ENCODE measurements at places on chromosomes 7 and 10.

DNA sequence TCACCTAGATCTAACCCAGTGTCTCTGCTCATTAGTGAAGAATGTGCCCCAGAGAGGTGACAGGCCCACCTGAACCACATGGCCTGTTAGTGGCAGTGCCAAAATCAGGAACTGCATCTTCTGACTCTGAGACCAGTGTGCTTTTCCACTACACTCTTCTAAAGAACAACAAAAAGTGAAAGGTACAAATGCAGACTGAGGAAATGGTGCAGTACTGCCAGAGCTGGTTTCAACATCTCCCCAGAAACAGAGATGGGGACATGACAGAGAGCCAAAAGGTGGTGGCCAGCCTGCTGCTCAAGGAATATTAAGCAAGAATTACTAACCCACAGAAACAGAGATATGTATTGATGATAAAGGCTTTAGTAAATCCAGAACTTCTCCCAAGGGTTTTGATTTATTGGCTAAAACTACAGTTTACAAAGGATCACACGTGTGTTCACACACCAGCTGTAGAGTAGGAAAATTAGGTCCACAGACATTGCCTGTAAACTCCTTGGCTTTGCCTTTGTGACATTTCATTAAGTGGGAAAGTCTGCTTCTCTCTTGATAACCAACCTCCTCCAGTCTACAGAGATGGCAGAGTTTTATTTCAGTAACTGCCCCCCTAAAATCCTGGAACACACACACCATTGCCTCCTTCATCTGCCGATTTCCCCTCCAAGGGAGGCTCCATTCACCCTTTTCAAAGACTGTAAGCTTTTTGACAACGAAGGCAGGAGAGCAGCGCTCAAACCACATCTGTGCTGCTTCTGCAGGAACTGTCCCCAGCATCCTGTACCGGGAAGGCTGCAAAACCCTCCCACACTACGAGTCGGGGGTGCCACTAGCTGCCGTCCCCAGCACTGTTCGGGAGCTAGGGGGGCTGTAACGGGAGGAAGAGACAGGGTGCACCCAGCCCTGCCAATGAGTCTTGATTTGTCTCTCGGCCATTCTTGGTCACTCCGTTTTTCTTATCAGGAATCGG is 29.8 kb downstream of the GSDME start:
- no peak for DNase-seq
- no peaks in the 10 kb centered on the region for H3K36me3 ChIP-seq
- peaks cover 49% of the 10 kb centered on the region for H3K27me3 ChIP-seq
- H3K4me3 ChIP-seq: no peak overlapping the region
- peaks cover 5% of the 10 kb centered on the region for H3K4me1 ChIP-seq

GRCh38 chr10:116752969-116753665 is 10.8 kb upstream of the HSPA12A start:
- no peaks in the 10 kb centered on the region for H3K36me3 ChIP-seq
- no peak overlapping the region for H3K27ac ChIP-seq
- no peak overlapping the region for H3K4me3 ChIP-seq
- H3K27me3 ChIP-seq: peaks cover 14% of the 10 kb centered on the region

- H3K36me3 ChIP-seq: no peaks in the 10 kb centered on the region
- no peak overlapping the region for H3K27ac ChIP-seq
- peak; percentile 16 for DNase-seq
- peaks cover 4% of the 10 kb centered on the region for H3K4me1 ChIP-seq
- no peak overlapping the region for H3K4me3 ChIP-seq
Measured at GRCh38 chr10:95445837-95446486, 115.2 kb downstream of the SORBS1 start.

GRCh38 chr10:94991243-94991888 is 52.9 kb downstream of the CYP2C9 start:
- no peak for DNase-seq
- H3K4me3 ChIP-seq: no peak overlapping the region
- H3K27ac ChIP-seq: no peak overlapping the region
- no peaks in the 10 kb centered on the region for H3K4me1 ChIP-seq
- no peaks in the 10 kb centered on the region for H3K36me3 ChIP-seq

DNA sequence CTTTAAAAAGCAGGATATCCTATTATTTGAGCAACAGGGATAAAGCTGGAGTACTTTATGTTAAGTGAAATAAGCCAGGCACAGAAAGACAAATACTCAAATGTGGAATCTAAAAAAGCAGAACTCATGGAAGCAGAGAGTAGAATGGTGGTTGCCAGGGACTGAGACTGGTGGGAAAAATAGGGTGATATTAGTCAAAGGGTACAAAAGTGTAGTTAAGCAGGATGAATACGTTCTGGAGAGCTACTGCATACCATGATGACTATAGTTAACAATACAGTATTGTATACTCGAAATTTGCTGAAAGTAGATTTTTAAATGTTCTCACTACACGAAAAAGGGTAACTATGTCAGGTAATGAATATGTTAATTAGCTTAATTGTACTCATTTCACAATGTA is 125.5 kb upstream of the VSTM2A start:
- no peak for DNase-seq
- H3K27ac ChIP-seq: no peak overlapping the region
- H3K36me3 ChIP-seq: no peaks in the 10 kb centered on the region
- H3K27me3 ChIP-seq: no peaks in the 10 kb centered on the region

DNA sequence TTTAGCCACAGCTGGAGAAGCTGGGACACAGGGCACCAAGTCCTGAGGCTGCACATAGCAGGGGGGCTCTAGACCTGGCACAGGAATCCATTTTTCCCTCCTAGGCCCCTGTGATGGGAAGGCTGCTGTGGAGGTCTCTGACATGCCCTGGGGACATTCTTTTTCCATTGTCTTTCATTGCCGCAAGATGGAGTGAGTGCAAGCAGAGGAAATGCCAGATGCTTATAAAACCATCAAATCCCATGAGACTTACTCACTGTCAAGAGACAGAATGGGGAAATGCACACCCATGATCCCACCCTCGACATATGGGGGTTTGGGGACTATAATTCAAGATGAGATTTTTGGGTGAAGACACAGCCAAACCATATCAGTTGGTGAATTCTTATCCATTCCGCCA is 94.7 kb upstream of the FERD3L start:
- H3K4me3 ChIP-seq: no peak overlapping the region
- H3K4me1 ChIP-seq: no peaks in the 10 kb centered on the region

DNA sequence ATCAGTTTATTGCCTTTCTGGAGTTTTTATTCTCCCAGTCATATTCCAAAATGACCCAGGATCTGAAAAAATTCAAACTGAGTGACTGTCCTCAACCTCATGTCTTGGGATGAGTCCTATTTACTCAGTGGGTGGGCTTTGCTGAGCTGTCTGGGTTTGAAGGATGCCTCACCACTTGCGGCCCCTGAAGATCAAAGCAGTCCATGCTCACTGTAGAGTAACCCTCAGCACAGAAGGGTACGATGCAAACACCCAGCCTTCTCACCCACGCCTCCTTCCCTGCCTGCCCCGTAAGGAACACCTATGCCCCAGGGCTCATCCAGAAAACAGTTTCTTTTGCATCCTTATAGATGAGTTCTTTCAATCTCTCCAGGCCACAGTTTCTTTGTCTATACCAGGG is 42.2 kb upstream of the GRB10 start:
- H3K4me3 ChIP-seq: no peak overlapping the region
- H3K4me1 ChIP-seq: peaks cover 4% of the 10 kb centered on the region
- DNase-seq: no peak
- no peak overlapping the region for H3K27ac ChIP-seq
- peaks cover 37% of the 10 kb centered on the region for H3K27me3 ChIP-seq
- H3K36me3 ChIP-seq: no peaks in the 10 kb centered on the region

DNA sequence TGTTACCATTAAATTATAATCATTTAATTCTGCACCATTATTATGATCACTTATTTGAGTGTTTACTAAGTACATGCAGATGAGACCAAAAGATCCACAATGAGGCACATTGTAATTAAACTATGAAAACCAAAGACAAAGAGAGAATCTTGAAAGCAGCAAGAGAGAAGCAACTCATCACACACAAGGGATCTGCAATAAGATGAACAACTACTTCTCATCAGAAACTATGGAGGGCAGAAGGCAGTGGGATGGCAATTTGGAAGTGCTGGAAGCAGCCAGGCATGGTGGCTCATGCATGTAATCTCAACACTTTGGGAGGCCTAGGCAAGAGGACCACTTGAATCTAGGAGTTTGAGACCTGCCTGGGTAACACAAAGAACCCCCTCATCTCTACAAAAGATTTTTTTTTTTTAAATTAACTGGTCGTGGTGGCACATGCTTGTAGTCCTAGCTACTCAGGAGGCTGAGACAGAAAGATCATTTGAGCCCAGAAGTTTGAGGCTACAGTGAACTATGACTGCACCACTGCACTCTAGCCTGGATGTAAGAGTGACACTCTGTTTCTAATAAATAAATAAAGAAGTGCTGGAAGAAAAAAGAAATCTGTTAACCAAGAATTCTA is 47.7 kb downstream of the CDK6 start:
- H3K27ac ChIP-seq: no peak overlapping the region
- H3K4me1 ChIP-seq: peaks cover 53% of the 10 kb centered on the region
- no peaks in the 10 kb centered on the region for H3K36me3 ChIP-seq
- no peaks in the 10 kb centered on the region for H3K27me3 ChIP-seq
- no peak for DNase-seq
- no peak overlapping the region for H3K4me3 ChIP-seq

DNA sequence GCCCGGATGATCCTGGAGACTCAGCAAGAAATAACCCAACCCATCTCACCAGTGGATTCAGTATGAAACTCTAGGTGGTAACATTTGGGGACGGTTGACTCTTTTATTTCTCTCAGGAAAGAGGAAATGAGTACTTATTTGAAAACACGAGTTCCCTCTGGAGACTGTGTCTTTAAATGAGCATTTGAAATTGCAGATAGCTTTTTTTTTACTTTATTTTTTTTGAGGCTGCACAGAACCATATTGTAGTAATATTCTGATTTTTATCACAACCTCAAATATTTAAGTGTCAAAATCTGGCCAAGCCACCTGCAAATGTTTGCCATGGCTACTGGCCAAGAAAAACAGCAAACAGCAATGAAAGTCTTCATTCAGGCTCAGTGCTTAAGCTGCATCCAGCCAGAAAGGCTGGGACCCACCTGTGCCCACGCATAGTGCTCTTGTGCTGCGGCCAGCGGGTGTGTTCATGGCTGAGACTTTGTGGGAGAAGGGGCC is 160.8 kb downstream of the CREB5 start:
- no peak overlapping the region for H3K4me3 ChIP-seq
- no peaks in the 10 kb centered on the region for H3K4me1 ChIP-seq
- H3K27ac ChIP-seq: no peak overlapping the region
- no peak for DNase-seq
- no peaks in the 10 kb centered on the region for H3K36me3 ChIP-seq
- H3K27me3 ChIP-seq: peaks cover 10% of the 10 kb centered on the region

DNA sequence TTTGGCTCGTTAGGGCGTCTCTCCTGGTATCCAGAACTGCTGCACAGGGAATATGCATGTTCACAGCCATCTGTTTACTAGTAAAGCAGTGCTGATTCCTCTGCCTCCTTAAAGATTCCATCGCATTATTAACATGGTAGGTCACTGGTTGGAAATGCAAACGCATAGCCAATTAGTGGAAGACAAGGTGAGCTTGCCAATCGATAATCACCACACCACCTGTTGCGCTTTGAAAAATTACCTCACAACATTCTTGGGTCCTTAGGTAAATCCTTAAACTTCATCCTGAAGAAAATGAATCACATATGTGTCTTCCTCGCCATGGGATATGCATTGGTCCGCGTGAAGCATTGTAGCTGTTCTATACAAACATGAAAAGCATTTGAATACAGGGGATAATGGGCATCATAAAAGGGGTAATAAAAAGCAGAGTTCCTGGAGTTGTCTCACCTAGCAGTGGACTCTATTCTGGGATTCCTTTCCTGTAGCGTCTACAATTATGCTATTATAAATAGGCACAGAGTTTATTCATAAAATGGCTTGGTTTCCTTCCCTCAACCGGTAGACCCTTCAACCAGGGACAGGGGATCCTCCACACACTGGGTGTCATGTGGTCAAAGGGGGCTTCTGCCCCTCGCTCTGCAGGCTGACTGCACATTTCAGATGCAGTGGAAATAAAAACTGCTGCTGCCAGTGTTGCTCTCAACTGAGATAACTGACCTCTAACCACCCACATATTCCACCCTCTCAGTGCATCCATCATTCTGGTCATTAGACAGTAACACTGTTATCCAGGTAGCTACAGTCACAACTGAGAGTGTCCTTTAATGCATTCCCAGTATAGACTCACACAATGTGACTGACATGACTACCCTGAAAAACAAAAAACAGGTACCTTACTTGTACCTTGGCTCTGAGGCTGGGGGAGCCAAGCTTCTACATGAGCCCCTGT is 389.2 kb upstream of the NFE2L3 start:
- DNase-seq: no peak
- H3K36me3 ChIP-seq: no peaks in the 10 kb centered on the region
- no peak overlapping the region for H3K27ac ChIP-seq
- H3K4me3 ChIP-seq: no peak overlapping the region

DNA sequence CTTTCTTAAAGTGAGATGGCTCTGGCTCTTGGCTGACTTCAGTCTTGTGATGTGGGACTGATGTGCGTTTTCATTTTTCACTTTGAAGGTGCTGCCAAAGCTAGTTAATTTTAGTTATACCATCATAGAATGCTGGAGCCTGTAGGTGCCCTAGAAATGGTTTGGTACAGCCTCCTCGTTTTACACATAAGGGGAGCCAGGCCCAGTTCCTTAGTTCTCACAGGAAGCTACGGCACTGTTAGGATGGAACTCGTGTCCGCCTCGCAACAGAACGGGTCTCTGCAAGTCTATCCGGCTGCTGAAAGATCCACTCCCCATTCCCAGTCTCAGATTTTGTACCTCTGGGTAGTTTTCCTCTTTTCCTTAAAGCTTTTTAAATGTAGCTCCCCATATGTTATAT is 173.2 kb upstream of the PRPS1L1 start:
- H3K27ac ChIP-seq: no peak overlapping the region
- H3K4me3 ChIP-seq: no peak overlapping the region
- H3K27me3 ChIP-seq: no peaks in the 10 kb centered on the region
- DNase-seq: no peak
